ENCODE measurements at places on chromosomes 3 and 15. TPM values are rescaled to one million over a fixed set of nuclear protein-coding genes. Genes with fewer than 3 reads are reported as not detected.

The CAND2 gene
- total RNA-seq = 2.4 TPM

The NSUN3 gene
- total RNA-seq = 13.5 TPM

The ALDH1L1 gene
- not detected for total RNA-seq

The HYAL1 gene
- 0.35 TPM for total RNA-seq

The AP3B2 gene
- total RNA-seq = 0.30 TPM

The LRRC31 gene
- total RNA-seq = not detected

The OCA2 gene
- not detected for total RNA-seq

The TLR9 gene
- 1.4 TPM for total RNA-seq

The COLQ gene
- total RNA-seq = 0.48 TPM

DNA sequence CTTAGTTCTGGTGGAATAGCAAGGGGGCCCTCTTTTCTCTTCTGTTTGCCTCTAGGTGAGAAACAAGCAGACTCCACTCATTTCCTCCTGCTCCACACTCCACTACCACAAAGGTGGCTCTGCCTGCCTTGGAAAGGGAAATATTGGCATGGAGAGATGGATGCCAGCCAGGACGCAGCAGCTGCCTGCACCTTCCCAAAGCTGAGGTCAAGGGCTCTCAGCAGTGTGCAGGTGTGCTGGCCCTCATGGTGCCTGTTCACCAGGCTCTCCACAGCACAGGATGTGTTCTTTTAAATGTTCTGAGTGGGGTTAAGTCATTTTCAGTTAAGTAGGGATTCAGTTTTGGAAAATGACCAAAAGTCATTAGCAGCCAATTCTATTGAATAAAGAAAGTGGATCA lies 211.2 kb upstream of the STRIT1 start:
- no peak for DNase-seq

DNA sequence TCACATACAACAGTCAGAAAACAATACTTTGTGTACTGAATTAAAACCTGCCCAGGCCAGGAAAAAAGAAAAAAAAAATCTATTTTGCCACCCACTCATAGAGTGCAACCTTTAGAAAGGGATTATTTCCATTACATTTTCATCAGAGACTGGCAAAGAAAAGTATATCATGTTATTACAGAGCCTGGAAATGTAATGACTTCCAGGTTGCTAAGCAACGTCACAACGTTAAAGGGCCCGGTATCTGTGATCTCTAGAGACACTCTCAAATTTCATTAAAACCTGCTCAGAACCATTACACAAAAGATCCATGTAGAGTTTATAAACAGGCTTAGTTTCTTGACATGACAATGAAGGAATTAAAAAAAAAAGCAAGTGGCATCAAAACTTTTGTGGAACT lies 170.5 kb downstream of the CTNNB1 start:
- no peak for DNase-seq

GRCh38 chr3:123376451-123377242 lies 72.2 kb downstream of the ADCY5 start:
- DNase-seq = no peak

DNA sequence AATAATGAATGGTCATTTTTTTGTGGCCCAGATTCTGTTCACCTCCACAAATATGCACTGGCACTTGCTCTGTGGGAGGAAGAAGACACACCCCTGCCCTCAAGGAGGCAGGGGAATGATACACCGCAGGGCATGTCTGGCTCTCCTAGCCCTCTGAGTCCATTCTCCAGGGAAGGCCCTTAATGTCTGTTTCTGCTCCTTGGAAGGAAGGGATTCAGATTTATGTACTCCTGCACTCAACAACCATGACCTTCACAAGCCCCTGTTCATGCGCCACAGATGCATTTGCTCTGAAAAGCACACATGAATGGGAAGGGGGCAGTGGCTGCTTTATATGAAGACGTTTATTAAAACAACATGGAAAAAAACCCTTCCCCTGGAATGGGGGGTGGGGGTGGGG lies 333.8 kb downstream of the EPHB1 start:
- no peak for DNase-seq

GRCh38 chr3:192915304-192915703 lies 2.4 kb downstream of the MB21D2 start:
- no peak for DNase-seq

GRCh38 chr3:177968891-177969290 lies 567.3 kb upstream of the KCNMB2 start:
- no peak for DNase-seq

GRCh38 chr3:69901802-69902201 lies 97.7 kb upstream of the SAMMSON start:
- no peak for DNase-seq

GRCh38 chr15:59276225-59277178 lies 69.9 kb downstream of the LDHAL6B start:
- DNase-seq = no peak

- DNase-seq = no peak
These were observed 436 bp upstream of the SLC9A9 start for GRCh38 chr3:143848704-143849103.

DNA sequence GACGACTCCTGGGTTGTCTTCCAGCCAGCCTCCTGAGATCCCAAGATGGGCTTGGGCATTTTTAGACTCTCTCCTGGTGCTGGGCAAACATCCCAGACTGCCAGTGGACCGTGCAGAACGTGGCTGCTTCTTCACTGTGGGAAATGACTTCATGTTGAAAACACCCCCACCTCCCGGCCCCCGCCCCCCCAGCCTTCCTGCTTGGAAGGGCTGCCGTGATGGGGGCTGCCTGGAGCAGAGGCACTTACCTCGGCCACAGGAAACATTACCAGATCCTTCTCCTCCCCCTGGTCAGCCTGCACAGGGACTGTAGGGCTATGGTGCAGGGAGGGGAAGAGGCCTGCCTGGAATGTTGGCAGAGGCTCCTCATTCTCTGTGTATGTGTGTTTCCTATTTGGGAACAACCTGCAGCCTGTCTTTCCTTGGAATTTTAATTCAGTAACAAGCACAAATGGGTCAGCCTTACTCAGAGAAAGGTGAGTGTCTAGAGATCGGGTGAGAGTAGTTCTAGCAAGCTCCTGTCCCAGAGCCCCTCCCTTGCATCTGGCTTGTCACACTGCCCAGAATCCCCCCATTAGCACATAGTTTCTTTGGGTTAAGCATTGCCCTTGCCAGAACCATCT lies 90.8 kb downstream of the ANP32A start:
- DNase-seq = no peak

GRCh38 chr3:37793889-37794591 lies 67.6 kb upstream of the CTDSPL start:
- no peak for DNase-seq

GRCh38 chr3:169028716-169029115 lies 634.8 kb downstream of the MECOM start:
- no peak for DNase-seq

GRCh38 chr3:89032346-89033013 lies 74.9 kb upstream of the EPHA3 start:
- no peak for DNase-seq

- DNase-seq = no peak
These were observed 78.2 kb downstream of the TM2D3 start for GRCh38 chr15:101573951-101574350.

GRCh38 chr3:169041677-169042171 lies 621.8 kb downstream of the MECOM start:
- no peak for DNase-seq

- no peak for DNase-seq
These were observed 116.5 kb downstream of the LRRK1 start for GRCh38 chr15:101035611-101036010.

GRCh38 chr3:9183811-9184460 lies 65.5 kb downstream of the SRGAP3 start:
- no peak for DNase-seq

DNA sequence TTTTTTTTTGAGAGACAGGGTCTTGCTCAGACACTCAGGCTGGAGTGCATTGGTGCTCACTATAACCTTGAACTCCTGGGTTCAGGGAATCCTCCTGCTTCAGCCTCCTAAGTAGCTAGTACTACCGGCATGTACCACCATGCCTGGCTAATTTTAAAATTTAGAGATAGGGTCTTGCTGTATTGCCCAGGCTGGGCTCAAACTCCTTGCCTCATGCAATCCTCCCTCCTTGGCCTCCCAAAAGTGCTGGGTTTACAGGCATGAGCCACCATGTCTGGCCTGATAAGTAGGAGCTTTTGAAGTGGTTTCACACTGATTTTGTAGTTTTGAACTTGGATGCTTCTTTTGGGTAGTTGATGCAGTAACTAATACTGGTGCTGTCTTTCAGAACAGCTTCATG lies 7.8 kb downstream of the MAP2K1 start:
- no peak for DNase-seq

DNA sequence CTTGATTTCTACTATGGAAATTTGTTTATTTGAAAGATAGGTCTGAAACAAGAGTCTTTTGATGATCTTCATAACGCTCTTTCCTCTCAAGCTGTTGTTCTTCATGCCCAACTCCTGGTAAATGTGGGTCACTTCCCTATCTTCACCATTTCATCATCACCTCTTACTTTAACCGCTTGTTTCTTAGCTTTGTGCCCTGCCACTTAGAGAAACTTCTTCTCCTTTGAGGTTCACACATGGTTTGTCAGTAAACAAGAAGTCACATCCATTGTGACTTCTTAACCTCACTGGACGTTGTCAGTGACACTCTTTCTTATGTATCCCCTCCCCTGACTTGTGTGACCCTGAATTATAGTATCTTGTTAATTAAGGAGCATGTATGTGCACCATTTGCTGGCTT lies 16.9 kb upstream of the P2RY13 start:
- no peak for DNase-seq

- DNase-seq = no peak
These were observed 191.3 kb upstream of the ZNF385D start for GRCh38 chr3:21942328-21942727.

GRCh38 chr3:133926736-133927539 lies 31.3 kb upstream of the RAB6B start:
- no peak for DNase-seq

DNA sequence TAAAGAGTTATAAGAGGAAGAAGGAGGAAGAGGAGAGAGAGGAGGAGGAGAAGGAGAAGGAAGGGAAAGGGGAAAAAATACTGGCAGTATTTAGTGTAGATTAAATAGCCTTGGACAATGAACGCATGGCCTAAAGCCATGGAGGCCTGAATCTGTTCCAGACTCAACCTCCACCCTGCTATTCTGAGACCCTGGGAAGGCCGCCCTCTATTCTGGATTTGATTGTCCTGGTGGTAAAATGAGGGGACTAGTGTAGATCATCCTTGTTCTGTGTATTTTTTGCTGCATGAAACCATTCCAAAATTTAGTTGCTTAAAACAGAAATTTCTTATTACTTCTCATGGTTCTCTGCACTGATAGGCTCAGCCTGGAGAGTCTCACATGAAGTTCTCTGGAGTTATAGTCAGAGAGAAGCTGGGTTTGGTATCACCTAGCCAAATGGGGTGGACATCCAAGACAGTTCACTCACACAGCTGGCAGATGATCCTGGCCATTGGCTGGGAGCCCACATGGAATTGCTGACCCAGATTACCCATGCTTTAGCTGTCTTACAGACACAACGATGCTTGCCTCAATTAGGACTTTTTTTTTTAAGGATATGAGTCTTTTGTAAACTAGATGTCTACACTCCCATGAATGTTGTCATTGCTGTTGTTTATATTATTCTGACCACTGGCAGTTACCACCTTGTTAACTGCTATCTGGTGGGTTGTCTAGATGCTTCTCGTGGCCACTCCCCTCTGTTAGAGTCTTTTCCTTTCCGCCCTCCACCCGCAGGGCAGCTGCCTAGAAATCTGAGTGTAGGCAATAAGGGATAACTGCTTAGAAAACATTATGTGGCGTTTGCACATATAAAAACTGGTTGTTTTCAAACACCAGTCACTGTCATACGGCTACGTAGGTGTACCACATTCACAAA lies 149.9 kb downstream of the SST start:
- DNase-seq = no peak

DNA sequence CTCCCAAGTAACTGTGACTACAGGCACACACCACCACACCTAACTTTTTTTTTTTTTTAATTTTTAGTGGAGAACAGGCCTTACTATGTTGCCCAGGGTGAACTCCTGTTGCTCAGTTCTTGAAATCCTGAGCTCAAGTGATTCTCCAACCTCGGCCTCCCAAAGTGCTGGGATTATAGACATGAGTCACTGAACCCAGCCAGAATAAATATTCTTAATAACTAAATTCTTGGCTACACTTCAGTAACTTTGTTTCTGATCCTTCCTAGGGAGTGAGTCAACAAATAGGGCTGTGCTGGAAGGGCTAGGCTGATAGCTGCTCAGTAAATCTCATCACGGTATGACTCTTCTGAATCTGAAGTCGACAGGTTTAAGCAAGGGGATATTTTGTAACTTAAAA lies 56.6 kb downstream of the P3H2 start:
- DNase-seq = no peak

DNA sequence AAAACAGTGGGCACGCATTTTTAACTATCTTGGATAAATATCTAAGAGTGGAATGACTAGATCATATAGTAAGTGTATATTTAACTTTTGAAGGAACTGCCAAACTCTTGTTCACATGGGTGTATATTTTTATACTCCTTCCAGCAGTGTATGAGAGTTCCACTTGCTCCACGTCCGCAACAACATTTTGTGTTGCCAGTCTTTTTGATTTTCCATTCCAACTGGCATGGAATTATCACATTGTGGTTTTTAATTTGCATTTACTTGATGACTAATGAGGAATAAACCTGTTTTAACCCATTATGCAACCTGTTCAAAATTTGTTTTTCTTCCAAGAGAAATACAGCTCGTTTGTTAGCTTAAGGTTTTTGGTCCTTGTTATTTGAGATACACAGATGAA lies 51.6 kb downstream of the ZNF621 start:
- DNase-seq = no peak

DNA sequence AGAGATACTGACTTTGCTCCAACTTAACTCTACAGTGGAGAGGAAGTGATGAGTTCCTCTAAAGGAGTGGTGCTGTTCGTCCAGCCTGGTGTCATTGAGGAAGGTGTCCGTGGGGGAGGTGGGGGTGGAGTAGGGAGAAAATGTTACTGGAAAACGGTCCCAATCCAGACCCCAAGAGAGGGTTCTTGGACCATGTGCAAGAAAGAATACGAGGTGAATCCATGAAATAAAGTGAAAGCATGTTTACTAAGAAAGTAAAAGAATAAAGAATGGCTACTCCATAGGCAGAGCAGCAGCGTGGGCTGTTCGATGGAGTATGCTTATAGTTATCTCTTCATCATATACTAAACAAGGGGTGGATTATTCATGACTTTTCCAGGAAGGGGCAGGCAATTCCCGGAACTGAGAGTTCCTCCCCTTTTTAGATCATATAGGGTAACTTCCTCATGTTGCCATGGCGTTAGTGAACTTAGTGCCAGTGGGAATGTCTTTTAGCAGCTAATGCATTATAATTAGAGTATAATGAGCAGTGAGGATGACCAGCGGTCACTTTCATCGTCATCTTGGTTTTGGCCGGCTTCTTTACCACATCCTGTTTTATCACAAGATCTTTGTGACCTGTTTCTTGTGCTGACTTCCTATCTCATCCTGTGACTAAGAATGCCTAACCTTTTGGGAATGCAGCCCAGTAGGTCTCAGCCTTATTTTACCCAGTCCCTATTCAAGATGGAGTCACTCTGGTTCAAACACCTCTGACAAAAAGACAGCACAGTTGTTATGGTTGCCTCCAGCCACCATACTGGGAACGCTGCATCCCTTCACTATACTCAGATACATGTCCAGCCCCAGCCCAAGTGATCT lies 38.6 kb downstream of the CLEC3B start:
- peak; percentile 67 for DNase-seq
